NCI-H1417 (cell line): ENCODE measurements at places on chromosomes 5 and 9.
A peak's percentile ranks its signal among the peaks of the same experiment; 100 is the strongest.

GRCh38 chr5:176837707-176838115 is 27.4 kb downstream of the UNC5A start:
- DNase-seq: no peak

GRCh38 chr5:132767150-132767549 is 9.9 kb downstream of the SEPTIN8 start:
- DNase-seq: no peak

DNA sequence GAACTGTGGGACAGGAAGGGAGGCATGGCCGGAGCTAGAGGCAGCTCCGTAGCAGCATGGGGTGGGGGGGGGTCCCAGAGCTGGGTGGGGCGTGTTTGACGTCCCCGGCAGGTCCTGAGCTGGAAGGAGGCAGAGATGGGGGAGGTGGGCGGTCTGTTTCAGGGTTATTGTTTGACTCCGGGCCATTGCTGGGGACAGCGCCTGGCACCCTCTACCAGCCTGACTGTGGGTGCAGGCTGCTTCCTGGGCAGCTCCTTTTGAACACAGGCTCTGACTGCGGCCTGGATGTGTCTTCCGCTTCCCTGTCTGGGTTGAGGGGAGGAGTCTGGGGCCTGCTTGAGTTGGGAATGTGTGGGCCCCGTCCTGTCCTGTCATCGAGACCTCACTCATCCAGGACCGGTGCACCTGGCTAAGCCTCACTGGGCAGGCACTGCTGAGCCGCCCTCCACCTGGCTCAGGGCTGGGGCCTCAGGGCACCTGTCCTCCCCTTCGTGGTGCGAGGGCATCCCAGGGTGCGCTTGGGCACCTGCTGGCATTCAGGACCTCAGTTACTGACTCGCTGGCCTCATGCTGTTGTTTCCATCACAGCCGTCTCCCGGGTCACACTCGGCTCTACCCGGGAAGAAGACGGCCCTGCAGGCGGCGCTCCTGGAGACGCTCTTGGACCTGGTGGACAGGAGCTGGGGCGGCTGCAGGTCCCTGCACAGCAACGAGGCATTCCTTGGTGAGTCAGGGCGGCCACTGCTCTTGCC is 26.5 kb downstream of the CEP72 start:
- no peak for DNase-seq

DNA sequence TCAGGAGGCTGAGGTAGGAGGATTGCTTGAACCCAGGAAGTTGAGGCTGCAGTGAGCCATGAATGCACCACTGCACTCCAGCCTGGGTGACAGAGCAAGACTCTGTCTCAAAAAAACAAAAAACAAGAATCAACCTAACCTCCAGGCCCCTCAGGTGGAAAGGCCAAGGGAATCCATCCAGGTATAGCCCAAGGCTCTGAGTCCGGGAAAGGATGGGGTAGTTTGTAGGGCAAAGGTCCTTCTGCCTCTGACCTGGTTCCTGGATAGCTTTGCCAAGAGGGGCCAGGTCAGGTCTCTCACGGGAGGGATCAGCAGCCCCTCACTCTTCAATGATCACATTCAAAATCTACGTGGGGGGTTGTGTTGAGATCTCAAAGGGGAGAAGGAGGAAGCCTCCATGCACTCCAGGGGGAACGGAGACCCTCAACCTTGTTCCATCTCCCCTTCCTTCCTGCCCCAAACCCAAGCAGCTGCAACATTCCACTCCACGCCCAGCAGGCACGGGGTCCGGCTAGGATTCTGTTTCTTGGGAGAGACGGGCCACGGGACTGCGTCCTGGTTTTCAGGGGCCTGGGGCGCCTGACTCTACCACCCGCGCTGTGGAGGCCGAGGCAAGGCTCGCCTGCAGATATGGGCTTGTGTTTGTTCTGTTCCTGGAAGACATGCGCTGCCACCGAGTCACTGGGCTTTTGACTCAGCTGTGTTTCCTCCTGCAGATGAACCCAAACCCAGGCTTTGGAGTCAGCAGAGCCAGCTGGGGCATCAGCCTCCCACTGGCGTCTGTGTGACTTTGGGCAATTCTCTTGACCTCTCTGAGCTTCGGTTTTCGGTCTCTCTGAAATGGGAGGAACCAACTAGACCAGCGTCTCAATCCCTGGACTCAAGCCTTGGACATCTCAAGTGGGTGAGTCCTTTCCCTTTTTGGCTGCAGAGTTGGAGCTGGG is 35.5 kb downstream of the PLPP7 start:
- no peak for DNase-seq

DNA sequence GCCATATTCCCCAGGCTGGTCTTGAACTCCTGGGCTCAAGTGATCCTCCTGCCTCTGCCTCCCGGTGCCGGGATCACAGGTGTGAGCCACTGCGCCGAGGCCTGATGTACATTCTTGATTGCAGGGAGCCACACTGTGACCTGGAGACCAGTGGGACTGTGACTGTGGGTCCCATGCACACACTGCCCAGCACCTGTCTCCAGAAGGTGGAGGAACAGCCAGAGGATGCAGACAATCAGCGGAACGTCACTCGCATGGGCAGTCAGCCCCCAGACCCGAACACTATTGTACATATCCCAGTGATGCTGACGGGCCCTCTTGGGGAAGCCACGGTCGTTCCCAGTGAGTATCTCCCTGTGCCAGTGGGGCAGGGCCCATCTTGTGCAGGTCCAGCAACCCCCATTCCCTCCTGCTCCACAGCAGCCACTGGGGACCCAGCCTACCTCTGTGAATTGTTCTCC is 147.3 kb downstream of the CACNA1B start:
- DNase-seq: no peak

- DNase-seq: no peak
Measured at GRCh38 chr5:149628221-149628620, 46.9 kb downstream of the ARHGEF37 start.

DNA sequence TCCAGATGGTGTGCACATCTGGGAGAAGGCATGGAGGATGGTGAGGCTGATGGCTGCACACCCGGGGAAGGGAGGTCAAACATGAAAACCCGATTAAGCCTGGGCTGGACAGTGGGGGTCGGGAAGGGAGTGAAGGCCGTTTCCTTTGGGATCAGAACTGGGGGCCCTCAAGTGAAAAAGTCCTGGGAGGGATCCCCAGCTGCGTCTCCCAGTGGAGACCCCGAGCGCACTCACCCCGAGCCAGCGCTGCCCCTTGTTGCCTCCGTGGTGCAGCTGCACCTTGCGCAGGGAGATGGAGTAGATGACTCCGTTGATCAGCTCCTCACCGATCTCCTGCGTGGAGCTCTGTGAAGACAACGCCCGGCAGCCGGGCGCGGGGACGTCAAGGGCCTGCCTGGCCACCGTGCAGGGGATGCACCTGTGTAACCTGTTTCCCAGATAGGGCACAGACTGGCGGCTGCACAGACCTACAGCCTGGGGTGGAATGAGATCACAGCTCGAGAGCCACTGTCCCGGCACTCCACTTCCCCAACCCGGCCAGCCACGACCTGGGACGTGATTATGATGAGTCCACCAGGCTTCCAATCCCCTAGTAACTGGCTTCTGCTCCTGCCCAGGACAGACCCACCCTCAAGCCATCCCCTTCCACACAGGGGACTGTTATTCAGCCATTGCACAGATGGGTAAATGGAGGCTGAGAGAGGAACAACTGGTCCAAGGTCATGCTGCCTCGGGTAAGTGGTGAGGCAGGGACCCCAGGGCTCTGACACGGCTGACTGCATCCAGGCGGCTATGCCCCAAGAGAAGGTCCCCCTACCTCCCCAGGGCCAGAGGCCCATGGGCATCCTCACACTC is 9.0 kb downstream of the RALGDS start:
- DNase-seq: no peak

DNA sequence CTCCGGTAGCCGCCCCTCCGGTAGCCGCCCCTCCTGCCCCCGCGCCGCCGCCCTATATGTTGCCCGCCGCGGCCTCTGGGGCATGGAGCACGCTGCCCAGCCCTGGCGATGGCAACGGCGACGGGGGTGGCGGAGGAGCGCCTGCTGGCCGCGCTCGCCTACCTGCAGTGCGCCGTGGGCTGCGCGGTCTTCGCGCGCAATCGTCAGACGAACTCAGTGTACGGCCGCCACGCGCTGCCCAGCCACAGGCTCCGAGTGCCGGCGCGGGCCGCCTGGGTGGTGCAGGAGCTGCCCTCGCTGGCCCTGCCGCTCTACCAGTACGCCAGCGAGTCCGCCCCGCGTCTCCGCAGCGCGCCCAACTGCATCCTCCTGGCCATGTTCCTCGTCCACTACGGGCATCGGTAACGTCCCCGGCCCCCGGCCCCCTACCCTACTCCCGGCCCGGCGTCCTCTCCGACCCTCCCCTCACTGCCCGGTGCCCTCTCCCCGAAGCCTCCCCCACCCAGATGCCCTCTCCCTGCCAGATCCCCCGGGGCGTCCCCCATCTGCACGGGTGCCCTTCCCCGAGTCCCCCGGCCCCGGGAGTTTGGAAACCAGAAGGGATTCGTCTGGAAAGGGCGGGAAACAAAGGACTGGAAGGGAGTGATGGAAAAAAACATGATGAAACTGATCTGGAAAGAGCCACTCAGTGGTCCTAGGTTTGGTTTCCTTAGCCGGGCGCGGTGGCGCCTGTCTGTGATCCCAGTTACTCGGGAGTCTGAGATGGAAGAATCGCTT is 417 bp downstream of the SRD5A1 start:
- peak; percentile 97 for DNase-seq

GRCh38 chr5:140468188-140468587 is 66.6 kb downstream of the ANKHD1 start:
- DNase-seq: no peak
